ENCODE measurements at places on chromosomes 1 and 21. TPM values are rescaled to one million over a fixed set of nuclear protein-coding genes. Genes with fewer than 3 reads are reported as not detected.

Gene C1orf141
- not detected for total RNA-seq

Gene ASB17
- total RNA-seq: not detected

Gene VHLL
- total RNA-seq: not detected

DNA sequence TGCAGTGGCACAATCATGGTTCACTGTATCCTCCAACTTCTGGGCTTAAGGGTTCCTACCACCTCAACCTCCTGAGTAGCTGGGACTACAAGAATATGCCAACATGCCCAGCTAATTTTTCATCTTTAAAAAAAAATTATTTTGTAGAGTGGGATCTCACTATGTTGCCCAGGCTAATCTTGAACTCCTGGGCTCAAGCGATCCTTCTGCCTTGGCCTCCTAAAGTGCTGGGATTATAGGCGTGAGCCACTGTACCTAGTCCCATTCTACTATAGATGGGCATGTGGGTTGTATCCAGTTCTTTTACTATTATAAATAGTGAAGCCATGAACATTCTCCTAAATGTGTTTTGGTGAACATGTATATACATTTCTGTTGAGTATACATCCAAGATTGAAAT is 57.9 kb upstream of the PAXBP1 start:
- DNase-seq: no peak

DNA sequence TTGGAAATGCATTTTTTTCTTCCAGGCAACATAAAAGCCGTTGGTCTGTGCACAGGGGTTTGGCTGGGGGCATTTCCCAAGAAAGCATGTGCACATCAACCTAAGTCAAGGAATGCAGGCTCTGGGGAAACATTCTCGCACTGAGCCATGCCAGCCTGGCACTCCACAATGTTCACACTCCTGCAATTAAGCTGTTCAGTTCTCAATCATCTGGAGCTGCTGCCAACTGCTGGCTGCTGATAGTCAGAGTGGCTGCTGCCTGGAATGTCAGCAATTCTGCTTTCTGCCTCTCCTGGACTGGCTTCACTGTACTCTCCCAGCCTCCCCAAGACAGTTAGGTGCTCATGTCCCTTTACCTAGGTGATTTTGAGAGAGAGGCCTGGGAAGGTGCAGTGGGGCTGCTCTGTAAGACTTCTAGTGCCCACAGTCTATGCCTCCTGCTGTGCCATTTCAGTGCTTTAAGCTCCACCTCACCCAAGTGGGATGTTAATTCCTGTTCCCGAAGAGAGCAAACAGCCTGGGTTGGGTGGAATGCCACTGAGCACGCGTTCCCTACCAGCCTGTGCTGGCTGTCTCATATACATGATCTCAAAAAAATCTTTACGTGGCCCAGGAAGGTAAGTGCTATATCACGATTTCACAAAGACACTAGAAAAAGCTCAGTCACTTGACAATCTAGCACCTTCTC is 131.7 kb downstream of the BRINP2 start:
- no peak for DNase-seq

DNA sequence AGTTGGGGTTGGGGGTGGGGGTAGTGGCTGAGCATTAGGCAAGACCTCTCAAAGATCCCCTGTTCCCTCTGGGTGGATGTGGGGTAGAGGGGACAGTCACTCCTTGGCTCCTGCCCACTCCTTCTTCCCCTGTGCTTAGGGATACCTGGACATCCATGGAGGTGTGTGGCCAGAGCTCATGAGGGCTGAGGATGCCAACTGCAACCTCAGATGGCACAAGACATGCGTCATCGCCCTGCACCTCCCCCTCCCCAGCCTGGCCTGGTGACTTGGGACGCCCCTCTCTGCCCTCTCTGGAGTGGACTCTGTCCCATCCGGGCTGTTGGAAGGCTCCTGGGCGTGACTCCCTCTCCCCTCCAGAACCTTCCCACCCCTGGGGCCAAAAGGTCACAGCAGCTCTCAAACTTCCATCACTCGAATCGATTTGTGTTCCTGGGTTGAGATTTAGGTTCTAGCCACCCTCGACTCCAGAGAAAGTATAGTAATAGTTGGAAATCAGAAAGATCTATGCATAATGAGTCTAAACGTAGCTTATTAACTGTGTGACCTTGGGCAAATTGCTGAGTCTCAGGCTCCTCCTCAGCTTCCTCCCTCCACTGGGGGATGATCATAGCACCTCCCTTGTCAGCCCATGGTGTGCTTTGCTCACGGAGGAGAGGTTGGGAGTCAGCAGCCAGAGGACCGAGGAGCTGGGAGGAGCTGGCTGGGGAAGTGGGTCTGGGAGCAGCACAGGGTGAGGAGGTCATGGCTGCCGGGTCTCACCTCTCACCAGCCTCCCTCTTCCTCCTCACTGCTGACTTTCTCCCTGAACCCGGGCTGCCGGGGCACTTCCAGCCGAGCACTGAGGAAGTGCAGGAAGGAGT is 2.2 kb upstream of the PTPN7 start:
- no peak for DNase-seq

DNA sequence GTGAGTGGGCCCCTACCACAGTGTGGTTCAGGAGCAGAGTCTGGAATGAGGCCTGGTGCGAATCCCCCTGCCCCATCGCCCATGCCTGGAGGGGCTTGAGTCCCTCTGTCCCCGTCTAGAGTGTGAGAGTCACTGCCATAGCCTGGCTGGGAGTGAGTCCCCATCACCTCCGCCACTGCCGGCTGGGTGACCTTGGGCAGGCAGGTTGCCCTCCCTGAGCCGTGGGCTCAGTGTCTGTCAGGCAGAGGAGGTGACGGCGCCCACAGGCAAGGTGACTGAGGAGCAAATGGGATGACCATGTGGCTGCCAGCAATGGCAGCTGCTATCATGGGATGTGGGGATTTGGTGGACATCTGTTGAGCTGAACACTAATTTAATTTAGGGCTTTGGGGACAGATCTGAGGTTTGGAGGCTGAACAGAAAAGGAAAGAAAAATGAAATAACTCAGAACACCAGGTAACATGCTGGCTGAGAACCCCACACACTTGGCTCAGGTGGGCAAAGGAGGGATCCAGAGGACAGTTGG is 38.1 kb upstream of the GPR153 start:
- no peak for DNase-seq

- DNase-seq: no peak
These were observed 45.3 kb upstream of the ITPKB start for GRCh38 chr1:226784081-226785049.

GRCh38 chr1:173176246-173176645 is 30.9 kb downstream of the TNFSF4 start:
- no peak for DNase-seq

GRCh38 chr1:69201716-69202115 is 366.0 kb upstream of the LRRC7 start:
- no peak for DNase-seq

- DNase-seq: peak; percentile 98
These were observed 51.0 kb upstream of the ERRFI1 start for GRCh38 chr1:8077120-8077573.

GRCh38 chr1:156495401-156496140 is 5.0 kb downstream of the MEF2D start:
- DNase-seq: no peak

DNA sequence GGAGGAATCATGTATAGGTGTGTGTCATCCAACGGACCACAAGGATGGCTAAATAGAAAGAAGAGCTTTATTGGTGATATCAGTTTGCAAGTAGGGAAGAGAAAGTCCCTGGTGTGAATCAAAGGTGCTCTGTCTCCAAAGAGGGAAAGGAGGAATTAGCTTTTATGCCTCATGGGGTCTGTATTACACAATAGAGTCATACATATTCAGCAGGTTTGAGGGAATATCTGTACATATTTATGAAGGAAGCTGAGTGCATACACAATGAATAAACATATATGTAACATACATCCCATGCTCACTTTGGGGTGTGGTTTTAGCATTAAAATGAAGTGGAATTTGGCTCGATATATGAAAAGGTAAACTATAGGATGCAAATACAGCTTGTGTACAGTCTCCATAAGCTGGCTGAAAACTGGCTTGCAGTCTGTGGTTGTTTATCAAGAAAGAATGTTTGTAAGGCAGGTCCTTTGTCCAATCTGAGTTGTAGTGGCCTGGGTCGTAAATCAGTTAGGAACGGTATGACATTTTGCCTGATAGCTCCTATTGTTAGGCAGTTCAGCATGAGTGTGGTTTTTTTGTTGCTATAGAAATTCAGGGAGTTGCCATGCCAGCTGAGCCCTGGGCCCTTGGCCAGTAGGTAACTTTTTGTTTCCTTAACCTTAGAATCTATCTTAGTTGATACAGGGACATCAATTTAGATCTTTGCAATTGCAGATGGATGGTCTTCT is 198.0 kb upstream of the ZP4 start:
- peak; percentile 5 for DNase-seq

DNA sequence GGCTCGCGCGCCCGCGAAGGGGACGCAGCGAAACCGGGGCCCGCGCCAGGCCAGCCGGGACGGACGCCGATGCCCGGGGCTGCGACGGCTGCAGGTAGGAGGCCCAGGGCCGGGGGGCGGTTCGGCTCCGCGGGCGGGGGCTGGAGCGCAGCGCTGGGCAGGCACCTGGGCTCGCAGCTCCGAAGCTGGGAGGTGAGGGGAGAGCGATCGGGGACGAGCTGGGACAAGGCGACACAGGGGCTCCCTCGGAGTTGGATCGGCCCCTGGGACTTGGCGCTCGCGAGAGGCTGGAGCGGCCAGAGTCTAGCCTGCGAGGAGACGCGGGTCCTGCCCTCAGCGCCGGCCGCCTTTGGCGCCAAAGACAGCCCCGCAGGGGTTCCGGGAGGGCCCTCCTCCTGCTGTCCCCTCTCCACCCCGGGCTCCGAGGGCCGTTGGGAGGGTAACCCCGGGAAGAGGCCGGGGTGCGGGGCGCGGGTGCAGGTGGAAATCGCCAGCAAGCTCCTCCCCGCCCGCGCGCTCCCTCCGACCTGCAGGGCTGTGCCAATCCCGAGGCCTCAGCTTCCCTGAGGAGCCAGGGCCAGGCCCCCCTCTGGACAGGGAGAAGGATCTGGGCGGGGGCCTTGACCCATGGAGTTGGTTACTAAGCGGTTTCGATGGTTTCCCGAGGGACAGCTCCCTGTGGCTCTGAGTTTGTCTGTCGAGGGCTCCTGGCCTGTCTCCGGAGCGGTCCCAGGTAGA is 401 bp downstream of the TP73 start:
- DNase-seq: no peak

DNA sequence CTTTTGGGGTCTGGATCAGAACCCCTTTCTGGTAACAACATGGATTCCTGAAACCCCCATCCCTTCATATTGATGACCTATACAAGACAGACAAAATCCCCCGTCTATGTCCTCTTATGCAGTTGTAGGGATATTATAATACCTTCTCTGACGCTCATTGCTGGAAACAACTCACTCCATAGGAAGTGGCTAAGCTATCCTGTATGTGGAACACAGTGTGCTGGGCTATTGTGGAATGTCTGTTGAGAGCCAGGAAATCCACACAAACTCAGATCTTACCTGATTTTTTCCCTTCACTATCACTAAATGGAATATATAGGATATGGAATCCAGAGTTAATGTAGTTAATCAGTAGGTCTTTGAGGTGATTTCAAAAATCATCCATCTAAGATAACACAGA is 17.7 kb upstream of the PIK3R3 start:
- DNase-seq: no peak
